Left lobe of liver (tissue), 2 donors: ENCODE measurements at places on chromosomes 3 and 15. TPM values are rescaled to one million over a fixed set of nuclear protein-coding genes. Genes with fewer than 3 reads are reported as not detected.

Gene ROPN1
- not detected for total RNA-seq

Gene HESX1
- 0.75 TPM for total RNA-seq

Gene DOCK3
- not detected for total RNA-seq

Gene KY
- total RNA-seq = not detected

- no peak for DNase-seq
Measured at GRCh38 chr3:79230266-79230665, 537.5 kb downstream of the ROBO1 start.

- no peak for DNase-seq
Measured at GRCh38 chr3:66633402-66634381, 132.9 kb upstream of the LRIG1 start.

GRCh38 chr3:177569193-177569592 lies 371.9 kb upstream of the TBL1XR1 start:
- DNase-seq = no peak

DNA sequence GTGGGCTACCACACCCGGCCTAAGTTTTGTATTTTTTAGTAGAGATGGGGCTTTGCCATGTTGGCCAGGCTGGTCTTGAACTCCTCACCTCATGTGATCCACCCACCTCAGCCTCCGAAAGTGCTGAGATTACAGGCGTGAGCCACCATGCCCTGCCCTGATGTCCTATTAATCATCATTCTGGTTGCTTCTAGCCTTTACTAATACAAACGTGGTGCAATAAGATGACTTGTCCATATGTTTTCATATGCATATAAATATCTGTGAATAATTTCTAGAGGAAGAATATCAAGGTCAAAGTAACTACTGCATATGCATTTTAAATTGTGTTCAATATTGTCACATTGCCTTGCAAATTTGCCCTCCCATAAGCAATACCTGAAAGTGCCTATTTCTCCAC lies 25.5 kb upstream of the PDHB start:
- no peak for DNase-seq

DNA sequence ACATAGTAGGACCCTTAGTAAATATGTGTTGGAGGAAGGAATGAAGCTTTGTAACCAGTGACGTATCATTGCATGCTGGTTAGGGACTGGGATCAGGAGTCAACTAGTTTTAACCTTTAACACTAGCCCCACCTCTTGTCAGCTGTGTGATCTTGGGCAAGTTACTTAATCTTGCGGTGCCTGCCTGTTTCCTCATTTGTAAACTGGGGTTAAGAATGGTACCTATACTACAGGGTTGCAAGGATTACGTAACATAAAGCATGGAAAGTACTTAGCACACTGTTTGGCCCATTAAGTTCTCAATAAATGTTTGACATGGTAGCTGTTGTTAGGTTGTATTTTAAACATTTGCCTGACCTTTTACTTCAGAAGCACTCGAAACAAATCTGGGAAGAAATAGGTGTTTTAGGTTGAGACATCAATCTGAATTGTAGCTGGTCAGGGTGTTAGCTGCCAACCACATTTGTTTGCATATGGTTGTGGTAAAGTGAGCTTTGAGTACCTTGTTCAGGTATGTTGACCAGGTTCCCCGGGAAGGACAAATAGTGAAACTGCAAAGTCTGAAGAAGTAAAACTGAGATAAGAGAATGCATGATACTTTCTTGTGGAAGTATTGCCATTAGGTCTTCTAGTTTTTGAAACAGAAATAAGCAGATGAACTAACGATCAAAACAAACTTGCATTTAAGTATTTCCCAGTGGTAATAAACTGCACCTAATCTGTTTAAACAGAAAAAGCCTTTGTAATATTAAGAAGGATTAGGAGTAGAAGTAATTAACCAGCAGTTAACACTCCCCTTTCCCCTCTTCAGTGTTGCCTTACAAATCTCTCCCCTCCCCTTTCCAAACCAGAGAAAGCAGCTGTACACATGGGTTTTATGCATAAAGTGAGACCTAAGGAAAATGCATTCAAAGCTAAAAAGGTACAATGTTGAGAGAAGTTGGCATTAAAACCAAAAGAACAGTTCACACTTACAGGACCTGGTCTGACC lies 25.8 kb upstream of the SCAANT1 start:
- DNase-seq = no peak
